ENCODE measurements at places on chromosomes 7 and 10.

- H3K27me3 ChIP-seq = no peaks in the 10 kb centered on the region
- H3K4me1 ChIP-seq = no peaks in the 10 kb centered on the region
- DNase-seq = no peak
- H3K36me3 ChIP-seq = no peaks in the 10 kb centered on the region
- H3K27ac ChIP-seq = no peak overlapping the region
Measured at GRCh38 chr10:45581582-45582385, 90.8 kb downstream of the ZFAND4 start.

- H3K27me3 ChIP-seq = no peaks in the 10 kb centered on the region
- H3K36me3 ChIP-seq = no peaks in the 10 kb centered on the region
- no peak overlapping the region for H3K4me3 ChIP-seq
- no peak overlapping the region for H3K27ac ChIP-seq
- H3K4me1 ChIP-seq = no peaks in the 10 kb centered on the region
Measured at GRCh38 chr7:80393786-80394185, 118.1 kb downstream of the GNAT3 start.

DNA sequence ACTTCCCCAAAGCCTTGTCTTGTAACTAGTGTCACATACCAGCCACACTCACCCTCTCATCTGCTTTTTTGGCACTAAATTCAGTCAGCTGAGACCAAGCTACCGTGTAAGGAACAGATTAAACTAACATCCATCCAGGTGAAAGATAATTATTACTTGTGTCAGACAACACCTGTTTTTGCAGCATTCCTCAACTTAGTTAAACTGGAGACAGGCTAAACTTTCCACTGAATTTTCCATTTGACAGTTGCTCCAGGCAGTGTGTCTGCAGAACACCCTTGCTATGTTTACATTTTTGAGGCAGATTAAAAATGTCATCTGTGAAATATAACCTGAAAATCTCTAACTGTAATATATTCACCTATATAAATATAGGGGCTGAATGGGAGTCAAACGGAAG, 73.6 kb downstream of the CYP26A1 start:
- H3K4me3 ChIP-seq = no peak overlapping the region
- no peaks in the 10 kb centered on the region for H3K27me3 ChIP-seq
- no peaks in the 10 kb centered on the region for H3K36me3 ChIP-seq
- H3K27ac ChIP-seq = no peak overlapping the region
- DNase-seq = no peak

- no peak overlapping the region for H3K4me3 ChIP-seq
- no peaks in the 10 kb centered on the region for H3K27me3 ChIP-seq
- H3K4me1 ChIP-seq = no peaks in the 10 kb centered on the region
- no peak overlapping the region for H3K27ac ChIP-seq
- DNase-seq = no peak
- H3K36me3 ChIP-seq = peaks cover 1% of the 10 kb centered on the region
Measured at GRCh38 chr7:44667190-44667589, 60.8 kb downstream of the OGDH start.

All from Caco-2 (cell line).